ENCODE measurements at places on chromosomes 2 and 18. TPM values are rescaled to one million over a fixed set of nuclear protein-coding genes. Genes with fewer than 3 reads are reported as not detected.

GRCh38 chr2:186636800-186637496 lies 47.1 kb downstream of the ITGAV start:
- H3K27me3 ChIP-seq = peaks cover 2% of the 10 kb centered on the region
- no peak for DNase-seq
- H3K4me1 ChIP-seq = peaks cover 34% of the 10 kb centered on the region
- H3K4me3 ChIP-seq = no peak overlapping the region

The INO80C gene
- total RNA-seq = 29.7 TPM

The CFAP53 gene
- 0.56 TPM for total RNA-seq

DNA sequence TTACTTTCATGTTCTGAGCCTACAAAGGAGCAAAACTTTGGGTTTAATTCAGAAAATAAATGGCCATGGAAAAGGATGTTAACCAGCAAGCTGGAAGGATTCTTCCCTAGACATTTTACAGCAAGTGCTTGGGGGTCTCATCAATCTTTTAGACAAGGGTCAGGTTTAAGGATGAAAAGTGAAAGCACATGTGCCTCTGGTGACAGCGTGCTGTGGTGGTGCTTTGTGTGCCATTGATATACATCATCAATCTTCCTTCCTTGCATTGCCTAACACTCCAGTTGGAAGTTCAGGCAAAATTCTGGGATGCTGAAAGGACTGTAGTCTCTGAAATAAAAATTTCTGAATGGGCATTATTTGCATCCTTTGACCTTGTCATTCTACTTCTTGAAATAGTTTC lies 171.2 kb downstream of the KCNE4 start:
- H3K4me3 ChIP-seq = no peak overlapping the region
- no peak for DNase-seq
- no peak overlapping the region for H3K27ac ChIP-seq
- H3K27me3 ChIP-seq = no peaks in the 10 kb centered on the region
- H3K36me3 ChIP-seq = no peaks in the 10 kb centered on the region

GRCh38 chr2:196174404-196174803 lies 3.0 kb upstream of the STK17B start:
- H3K4me1 ChIP-seq = peaks cover 15% of the 10 kb centered on the region
- H3K27me3 ChIP-seq = peaks cover 1% of the 10 kb centered on the region
- no peak overlapping the region for H3K27ac ChIP-seq
- no peak for DNase-seq
- H3K4me3 ChIP-seq = no peak overlapping the region
- peaks cover 9% of the 10 kb centered on the region for H3K36me3 ChIP-seq

The PSTPIP2 gene
- total RNA-seq = 7.8 TPM

GRCh38 chr18:59278793-59279192 lies 5.5 kb upstream of the RAX start:
- DNase-seq = no peak
- no peaks in the 10 kb centered on the region for H3K36me3 ChIP-seq
- H3K27ac ChIP-seq = no peak overlapping the region
- H3K27me3 ChIP-seq = peaks cover 19% of the 10 kb centered on the region
- H3K4me3 ChIP-seq = no peak overlapping the region
- no peaks in the 10 kb centered on the region for H3K4me1 ChIP-seq

GRCh38 chr2:8693157-8693821 lies 11.4 kb downstream of the ID2 start:
- peaks cover 2% of the 10 kb centered on the region for H3K4me1 ChIP-seq
- H3K4me3 ChIP-seq = no peak overlapping the region
- peaks cover 2% of the 10 kb centered on the region for H3K27me3 ChIP-seq
- no peak overlapping the region for H3K27ac ChIP-seq
- peaks cover 6% of the 10 kb centered on the region for H3K36me3 ChIP-seq
- peak; percentile 62 for DNase-seq

The UPP2 gene
- total RNA-seq = not detected

DNA sequence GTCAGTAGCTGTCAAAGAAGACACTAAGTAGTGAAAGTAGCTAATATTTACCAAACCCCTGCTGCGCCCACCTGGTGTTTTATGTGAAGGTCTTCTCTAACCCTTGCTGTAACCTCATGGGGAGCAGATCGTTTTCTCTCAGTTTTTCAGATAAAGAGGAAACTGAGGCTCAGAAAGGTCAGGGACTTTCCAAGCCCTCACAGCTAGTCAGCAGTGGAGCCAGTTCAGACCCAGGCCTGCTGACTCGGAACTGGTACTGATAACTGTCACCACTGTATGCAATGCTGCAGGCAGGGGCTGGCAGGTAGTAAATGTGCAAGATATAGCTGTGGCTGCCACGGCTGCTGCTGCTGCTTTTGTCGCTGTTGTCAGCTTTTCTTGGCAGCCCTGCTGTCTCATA lies 69.1 kb downstream of the LRRFIP1 start:
- H3K27ac ChIP-seq = no peak overlapping the region
- no peak for DNase-seq
- peaks cover 63% of the 10 kb centered on the region for H3K4me1 ChIP-seq

DNA sequence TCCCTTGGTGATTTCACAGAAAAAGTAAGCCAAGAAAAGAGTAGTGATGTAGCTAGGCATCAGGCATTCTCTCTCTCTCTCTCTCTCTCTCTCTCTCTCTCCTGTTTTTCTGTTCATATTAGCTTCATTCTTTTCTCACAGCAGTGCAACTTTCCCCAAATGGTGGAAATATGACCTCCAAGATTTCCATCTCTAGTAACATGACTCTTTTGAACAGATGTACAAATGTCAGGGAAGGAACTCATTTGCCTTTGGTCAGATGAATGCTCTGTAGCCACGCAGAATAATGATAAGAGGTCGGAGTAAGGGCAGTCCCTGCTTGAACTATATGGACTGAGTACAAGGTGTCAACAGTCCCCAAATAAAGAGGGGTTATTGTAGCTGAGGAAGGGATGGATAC lies 316.2 kb downstream of the GALNT13 start:
- H3K4me3 ChIP-seq = no peak overlapping the region
- H3K27me3 ChIP-seq = peaks cover 2% of the 10 kb centered on the region
- no peak overlapping the region for H3K27ac ChIP-seq
- no peak for DNase-seq
- H3K4me1 ChIP-seq = no peaks in the 10 kb centered on the region

The RGPD8 gene
- total RNA-seq = 11.8 TPM

The ALPP gene
- not detected for total RNA-seq

DNA sequence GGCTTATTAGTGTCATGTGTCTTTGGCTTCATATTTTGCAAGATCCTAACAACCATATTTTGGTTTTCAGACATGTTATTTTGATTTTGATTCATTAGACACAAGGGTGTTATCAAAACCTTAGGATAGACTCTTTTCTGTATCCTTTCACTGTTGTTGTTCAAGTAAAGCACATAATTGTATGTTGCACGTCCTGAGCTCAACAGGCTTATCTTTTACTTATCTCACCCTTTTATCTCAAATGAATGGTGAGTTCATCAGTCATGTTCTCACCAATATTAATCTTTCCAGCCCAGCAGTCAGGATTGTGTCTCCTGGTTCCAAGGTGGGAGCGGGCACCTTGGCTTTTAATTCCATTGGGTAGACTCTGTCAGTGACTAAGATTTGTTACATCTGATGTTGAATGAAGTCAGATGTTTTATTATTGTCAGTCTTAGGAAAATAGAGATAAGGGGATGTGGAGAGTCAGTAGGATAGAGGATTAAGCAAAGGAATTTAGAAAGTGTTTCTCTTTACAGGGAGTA lies 11.9 kb downstream of the GPN1 start:
- no peak overlapping the region for H3K4me3 ChIP-seq
- H3K27ac ChIP-seq = no peak overlapping the region
- H3K36me3 ChIP-seq = peaks cover 23% of the 10 kb centered on the region

DNA sequence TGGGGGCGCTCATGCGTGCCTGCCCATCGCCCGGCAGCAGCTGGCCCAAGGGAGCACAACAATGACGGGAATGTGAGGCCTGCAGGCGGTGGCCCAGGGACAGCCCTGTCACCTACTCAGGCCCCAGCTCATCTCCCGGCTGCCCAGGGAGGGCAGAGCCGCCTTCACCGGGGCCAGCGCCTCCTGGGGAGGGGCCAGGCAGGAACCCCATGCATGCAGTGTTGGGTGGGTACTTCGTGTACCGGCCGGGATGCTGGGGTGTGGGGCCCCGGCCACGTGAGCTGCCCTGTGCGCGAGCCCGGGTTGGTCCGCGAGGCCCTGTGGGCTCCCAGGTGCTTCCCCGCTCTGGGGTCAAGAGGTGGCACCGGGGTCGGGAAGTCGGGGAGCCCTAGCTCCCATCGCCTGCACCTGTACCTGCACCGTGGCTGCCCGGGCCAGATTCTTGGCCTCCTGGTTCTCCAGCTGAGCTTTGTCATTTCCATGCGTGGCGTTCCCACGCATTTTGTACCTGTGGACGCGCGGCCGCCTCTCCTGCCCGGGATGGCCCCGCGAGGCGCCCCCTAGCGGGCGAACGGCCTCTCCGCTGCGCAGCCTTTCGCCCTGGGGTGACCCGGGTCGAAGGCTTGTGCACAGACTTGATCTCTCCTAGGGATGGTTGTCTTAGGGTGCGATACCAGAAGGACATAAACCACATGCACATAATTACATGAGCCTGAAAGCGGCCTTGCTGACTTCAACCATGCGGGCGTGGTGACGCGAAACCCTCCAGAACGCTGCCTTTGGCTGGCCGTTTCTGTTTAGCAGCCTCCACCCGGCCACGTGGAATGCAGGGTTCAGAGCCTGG lies 950 bp downstream of the KLHL30 start:
- peaks cover 8% of the 10 kb centered on the region for H3K36me3 ChIP-seq
- peaks cover 3% of the 10 kb centered on the region for H3K4me1 ChIP-seq
- peaks cover 10% of the 10 kb centered on the region for H3K27me3 ChIP-seq
- DNase-seq = peak; percentile 58
- H3K27ac ChIP-seq = no peak overlapping the region
- no peak overlapping the region for H3K4me3 ChIP-seq

DNA sequence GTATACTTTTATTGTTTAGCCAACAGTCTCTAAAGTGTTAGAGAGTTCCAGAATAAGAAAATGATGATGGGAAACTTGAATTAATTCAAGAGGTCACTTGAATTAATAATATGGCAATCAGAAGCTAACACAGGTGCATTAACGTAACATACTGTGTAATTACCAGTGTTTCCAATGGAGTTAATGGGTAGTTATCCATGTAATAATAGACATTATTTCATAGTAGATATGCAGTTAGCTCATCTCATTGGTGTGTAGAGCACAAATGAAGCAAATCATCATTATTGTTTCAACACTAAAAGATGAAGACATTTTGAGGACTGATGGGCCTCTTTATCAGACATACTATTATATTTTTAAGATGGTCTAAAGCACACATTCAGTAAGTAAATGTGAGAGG lies 460.3 kb upstream of the HNRNPA3 start:
- H3K4me3 ChIP-seq = no peak overlapping the region
- peaks cover under 1% of the 10 kb centered on the region for H3K4me1 ChIP-seq
- H3K27ac ChIP-seq = no peak overlapping the region
- no peak for DNase-seq
- H3K36me3 ChIP-seq = no peaks in the 10 kb centered on the region

GRCh38 chr18:62505669-62506494 lies 16.9 kb upstream of the ZCCHC2 start:
- no peaks in the 10 kb centered on the region for H3K36me3 ChIP-seq
- H3K4me1 ChIP-seq = peaks cover 6% of the 10 kb centered on the region
- H3K27me3 ChIP-seq = no peaks in the 10 kb centered on the region
- H3K27ac ChIP-seq = no peak overlapping the region
- H3K4me3 ChIP-seq = no peak overlapping the region

- no peaks in the 10 kb centered on the region for H3K36me3 ChIP-seq
- H3K4me3 ChIP-seq = no peak overlapping the region
- H3K27me3 ChIP-seq = peaks cover 9% of the 10 kb centered on the region
- H3K27ac ChIP-seq = no peak overlapping the region
- DNase-seq = peak; percentile 17
Measured at GRCh38 chr18:23619388-23619881, 33.1 kb upstream of the NPC1 start.

The EVA1A gene
- total RNA-seq = 19.9 TPM

The TBR1 gene
- total RNA-seq = 0.08 TPM

GRCh38 chr2:44779793-44780192 lies 161.7 kb upstream of the SIX3 start:
- H3K27ac ChIP-seq = no peak overlapping the region
- no peak overlapping the region for H3K4me3 ChIP-seq
- H3K27me3 ChIP-seq = peaks cover 12% of the 10 kb centered on the region
- H3K36me3 ChIP-seq = no peaks in the 10 kb centered on the region

DNA sequence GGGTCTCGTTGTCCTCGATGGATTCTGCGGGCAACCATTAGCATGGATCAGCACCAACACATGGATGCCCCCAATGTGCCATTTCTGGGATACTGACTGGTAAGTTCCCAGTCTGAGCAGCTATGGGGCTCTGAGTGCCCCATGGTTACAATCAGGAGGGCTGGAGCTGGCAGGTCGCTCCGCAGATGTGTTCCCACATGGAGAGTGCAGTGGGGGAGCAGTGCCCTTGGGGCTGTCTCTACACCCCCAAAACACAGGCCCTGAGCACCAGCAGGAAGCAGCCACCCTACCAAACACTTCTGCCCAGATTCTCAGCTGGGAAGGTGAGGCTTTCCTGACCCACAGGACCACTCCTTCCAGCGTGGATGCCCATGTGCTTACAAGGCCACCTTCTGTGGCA lies 8.0 kb downstream of the NGEF start:
- no peak overlapping the region for H3K27ac ChIP-seq
- no peaks in the 10 kb centered on the region for H3K4me1 ChIP-seq
- DNase-seq = no peak
- H3K36me3 ChIP-seq = no peaks in the 10 kb centered on the region

DNA sequence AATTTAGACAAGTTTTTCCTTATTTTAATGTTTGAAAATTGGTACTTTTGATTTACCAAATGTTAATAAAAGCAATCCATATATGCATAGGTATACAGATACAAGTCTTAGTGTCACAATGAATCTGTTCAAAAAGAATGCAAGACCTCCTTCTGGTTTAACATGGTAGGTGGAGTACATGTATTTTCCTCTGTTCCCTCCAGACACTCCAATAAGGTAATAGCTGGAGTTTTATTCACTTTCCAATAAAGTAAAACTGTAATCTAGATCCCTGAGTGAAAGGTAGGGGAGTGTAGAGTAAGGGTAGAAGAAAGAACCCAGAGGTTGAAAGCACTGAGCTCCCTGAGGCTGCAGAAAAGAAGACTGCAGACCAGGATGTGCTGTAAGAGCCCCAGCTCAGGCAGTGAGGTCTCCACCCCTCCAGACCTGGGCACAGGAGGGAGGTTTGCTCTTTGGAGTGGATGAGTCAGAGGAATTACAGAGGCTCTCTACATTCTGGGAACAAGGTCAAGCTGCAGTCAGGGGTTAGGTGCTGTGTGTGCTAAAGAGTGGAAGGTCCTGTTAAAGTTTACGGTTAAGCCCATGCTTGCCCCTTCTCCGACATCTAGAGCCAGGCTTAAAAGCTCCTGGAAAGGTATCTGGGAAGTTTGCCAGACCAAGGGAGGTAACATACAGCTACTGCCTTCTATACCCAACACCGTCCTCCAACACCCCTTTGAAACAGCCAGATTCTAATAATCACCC lies 27.6 kb upstream of the STAT1 start:
- H3K27me3 ChIP-seq = peaks cover 3% of the 10 kb centered on the region
- H3K4me3 ChIP-seq = no peak overlapping the region
- no peak overlapping the region for H3K27ac ChIP-seq
- peaks cover 3% of the 10 kb centered on the region for H3K4me1 ChIP-seq
- DNase-seq = no peak
- H3K36me3 ChIP-seq = no peaks in the 10 kb centered on the region

The PDE11A gene
- 1.7 TPM for total RNA-seq

GRCh38 chr2:54455131-54455562 lies 980 bp upstream of the SPTBN1 start:
- peak overlapping the region; percentile 98 for H3K4me3 ChIP-seq
- peak overlapping the region; percentile 99 for H3K27ac ChIP-seq
- H3K36me3 ChIP-seq = peaks cover 27% of the 10 kb centered on the region
- H3K27me3 ChIP-seq = peaks cover 25% of the 10 kb centered on the region
- DNase-seq = peak; percentile 64

The MARCHF4 gene
- 0.46 TPM for total RNA-seq

- peaks cover 18% of the 10 kb centered on the region for H3K36me3 ChIP-seq
- H3K4me1 ChIP-seq = peaks cover 3% of the 10 kb centered on the region
- DNase-seq = no peak
- H3K27ac ChIP-seq = peak within 1 kb of the TSS; percentile 10
- H3K4me3 ChIP-seq = peak within 1 kb of the TSS; percentile 67
Measured at GRCh38 chr2:86790676-86791572, at the start of gene CD8A. Gene CD8A, minus strand, starts transcription at chr2:86790913. Its CDS starts 88 bp downstream, at chr2:86790825.

The ITGB1BP1 gene
- 97.3 TPM for total RNA-seq

All from endothelial cell (in vitro differentiated cells).